ENCODE measurements at places on chromosomes 5 and 9. TPM values are rescaled to one million over a fixed set of nuclear protein-coding genes. Genes with fewer than 3 reads are reported as not detected.

TRIO gene
- total RNA-seq, result 243 TPM

SNAPC4 gene
- total RNA-seq, result 12.3 TPM

DNM1 gene
- total RNA-seq, result 23.7 TPM

CFAP157 gene
- total RNA-seq, result 40.6 TPM

ANKRD31 gene
- 0.51 TPM for total RNA-seq

ANKRD33B gene
- 2.2 TPM for total RNA-seq

ARSI gene
- total RNA-seq, result 15.4 TPM

PCDHGB2 gene
- total RNA-seq, result 10.1 TPM

TRPM6 gene
- total RNA-seq, result 2.3 TPM

CNTFR gene
- total RNA-seq, result 3.3 TPM

IFT74 gene
- 36.9 TPM for total RNA-seq

REXO4 gene
- total RNA-seq, result 20.4 TPM

CARTPT gene
- not detected for total RNA-seq

LHX3 gene
- not detected for total RNA-seq

SLC6A19 gene
- total RNA-seq, result not detected

MSMP gene
- 1.6 TPM for total RNA-seq

DAP gene
- total RNA-seq, result 131 TPM

TBCA gene
- total RNA-seq, result 153 TPM

SLC4A9 gene
- 0.18 TPM for total RNA-seq

DNAH5 gene
- total RNA-seq, result 29.3 TPM

XRCC4 gene
- total RNA-seq, result 6.8 TPM

LRRC19 gene
- 0.28 TPM for total RNA-seq

SLC25A2 gene
- total RNA-seq, result 0.83 TPM

CNOT8 gene
- 87.0 TPM for total RNA-seq

CEL gene
- 6.3 TPM for total RNA-seq

MLANA gene
- not detected for total RNA-seq

POC5 gene
- total RNA-seq, result 18.0 TPM

LMX1B gene
- 0.77 TPM for total RNA-seq

KLHL9 gene
- 21.0 TPM for total RNA-seq

CXCL14 gene
- total RNA-seq, result 31.4 TPM

ACTBL2 gene
- 0.09 TPM for total RNA-seq

TAF11L10 gene
- not detected for total RNA-seq

HMCN2 gene
- 4.7 TPM for total RNA-seq

SOX30 gene
- 0.43 TPM for total RNA-seq

GRAMD2B gene
- 17.7 TPM for total RNA-seq

ADAMTS16 gene
- total RNA-seq, result 0.97 TPM

YTHDC2 gene
- 49.1 TPM for total RNA-seq

MRPL41 gene
- total RNA-seq, result 55.2 TPM

THG1L gene
- 9.5 TPM for total RNA-seq

PCDHB3 gene
- total RNA-seq, result 7.8 TPM

PCDHB13 gene
- total RNA-seq, result 7.7 TPM

BNC2 gene
- total RNA-seq, result 18.1 TPM

FBP2 gene
- total RNA-seq, result 0.88 TPM

IL4 gene
- total RNA-seq, result not detected

TNC gene
- 242 TPM for total RNA-seq

CACNA1B gene
- total RNA-seq, result 0.20 TPM

EDIL3 gene
- 66.0 TPM for total RNA-seq

PROB1 gene
- 2.2 TPM for total RNA-seq

KCNV2 gene
- total RNA-seq, result not detected

GKAP1 gene
- total RNA-seq, result 12.6 TPM

KIF12 gene
- 4.8 TPM for total RNA-seq

IFNB1 gene
- total RNA-seq, result not detected

MAST4 gene
- total RNA-seq, result 72.9 TPM

IRGM gene
- not detected for total RNA-seq

CDK9 gene
- total RNA-seq, result 97.9 TPM

CD14 gene
- total RNA-seq, result 86.0 TPM

ISCA1 gene
- 21.4 TPM for total RNA-seq
